ENCODE measurements at places on chromosomes 3 and 15.

DNA sequence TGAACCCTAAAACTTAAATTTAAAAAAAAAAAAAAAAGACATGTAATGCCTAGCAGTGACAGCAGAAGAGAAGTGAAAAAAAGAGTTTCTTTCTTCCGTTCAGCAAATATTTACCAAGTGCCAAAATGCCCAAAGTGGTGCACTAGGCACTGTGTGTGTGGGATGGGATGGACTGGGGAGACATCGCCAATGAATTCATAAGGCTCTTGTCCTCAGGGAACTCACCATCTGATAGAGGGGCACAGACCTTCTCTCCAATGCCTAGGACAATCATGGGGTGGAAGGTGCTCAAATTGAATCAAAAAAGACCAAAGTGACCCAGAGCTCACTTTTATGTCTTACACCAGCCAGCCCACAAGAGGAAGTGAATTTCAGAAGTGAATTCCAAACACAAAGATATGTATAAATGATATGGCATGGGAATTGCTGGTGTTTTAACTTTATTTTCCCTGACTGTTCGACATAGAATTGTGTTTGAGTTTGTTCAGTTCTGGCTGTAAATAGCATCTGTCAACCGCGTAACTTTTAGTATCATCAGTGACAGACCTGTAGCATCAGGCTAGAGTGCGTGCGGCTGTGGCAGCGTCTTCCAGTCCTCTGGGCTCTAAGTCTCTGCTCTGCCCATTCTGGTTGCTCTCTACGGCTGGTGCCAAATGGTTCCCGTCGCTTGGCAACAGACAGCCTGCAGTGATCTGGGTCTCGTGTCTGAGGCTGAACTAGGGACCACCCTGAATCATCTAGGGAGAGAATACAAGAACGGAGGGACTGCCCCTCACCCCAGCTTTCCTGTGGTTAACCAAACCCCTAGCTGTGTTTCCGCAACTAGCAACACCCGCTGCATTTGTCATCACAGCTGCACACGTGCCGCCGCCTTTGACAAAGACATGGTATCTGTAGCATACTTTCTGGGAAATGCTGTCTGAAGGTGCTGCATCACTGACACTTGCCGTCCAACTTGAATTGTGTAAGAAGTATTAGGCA lies 154.0 kb upstream of the THBS1 start:
- peak; percentile 79 for DNase-seq

DNA sequence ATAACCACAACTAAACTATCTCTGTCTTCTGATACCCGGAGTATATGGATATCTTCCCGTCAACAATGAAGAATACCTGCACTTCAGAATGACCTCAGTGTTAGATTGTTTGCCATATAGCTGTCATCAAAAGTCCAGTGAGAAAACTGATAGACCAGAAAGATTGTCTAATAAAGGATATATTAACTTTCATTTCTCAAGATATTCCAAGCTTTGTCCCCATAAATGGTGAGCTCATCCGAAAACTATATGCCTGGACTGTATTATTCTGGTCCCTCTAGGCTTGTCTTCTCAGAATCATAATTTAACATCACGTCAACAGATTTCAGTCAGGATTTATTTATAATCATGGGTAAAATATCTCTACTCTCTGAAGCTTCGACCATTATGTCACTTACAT lies 100.5 kb downstream of the ATP8B4 start:
- no peak for DNase-seq

DNA sequence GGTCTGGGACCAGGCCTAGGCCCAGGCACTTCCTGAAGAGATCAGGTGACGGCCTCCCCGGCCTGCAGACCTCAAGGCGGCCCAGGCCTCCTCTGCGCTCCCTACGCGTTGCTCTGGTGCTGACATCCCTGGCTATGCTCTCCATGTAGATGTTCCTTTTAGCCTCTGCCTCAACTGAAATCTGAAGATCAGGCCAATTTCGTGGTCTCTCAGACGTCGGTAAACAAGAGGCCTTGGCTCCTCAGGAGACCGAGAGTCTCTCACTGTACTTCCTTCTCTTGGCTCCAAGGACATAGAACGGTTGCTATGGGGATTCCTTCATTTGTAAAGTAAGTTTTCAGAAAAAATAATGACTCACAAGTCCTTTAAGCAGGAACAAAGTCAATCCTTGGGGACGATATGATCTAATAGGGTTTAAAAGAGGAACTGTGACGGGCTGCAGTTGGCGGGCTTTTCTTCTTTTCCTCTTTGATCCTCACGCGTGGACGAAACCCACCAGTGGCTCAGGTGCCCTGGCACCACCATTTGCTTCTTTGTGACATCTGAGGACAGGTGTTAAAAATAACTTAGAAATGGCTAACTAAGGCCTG lies 55.6 kb upstream of the CGNL1 start:
- no peak for DNase-seq

GRCh38 chr3:14317057-14317553 lies 85.3 kb upstream of the SLC6A6 start:
- no peak for DNase-seq

GRCh38 chr3:58719684-58720083 lies 53.1 kb upstream of the FAM3D start:
- no peak for DNase-seq

- DNase-seq = no peak
These were observed 20.6 kb downstream of the FAN1 start for GRCh38 chr15:30924353-30924752.

DNA sequence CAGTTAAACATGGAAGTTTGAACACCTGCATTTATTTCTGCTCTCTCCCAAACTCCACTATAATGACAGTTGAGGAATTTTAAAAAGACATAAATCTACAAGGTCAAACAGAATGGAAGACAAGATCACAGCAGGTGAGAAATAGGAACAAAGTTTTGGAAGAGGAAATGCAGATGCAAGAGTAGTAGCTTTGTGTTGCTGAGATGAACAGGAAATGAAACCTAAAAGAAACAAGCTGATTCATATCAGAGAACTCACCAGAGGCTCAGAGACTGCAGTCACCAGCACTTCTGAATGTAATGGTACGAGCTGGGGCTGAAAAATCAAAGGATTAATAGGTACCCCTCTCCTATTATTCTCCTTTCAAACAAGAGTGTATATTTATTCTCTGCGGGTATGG lies 459.9 kb downstream of the RAP2B start:
- no peak for DNase-seq

DNA sequence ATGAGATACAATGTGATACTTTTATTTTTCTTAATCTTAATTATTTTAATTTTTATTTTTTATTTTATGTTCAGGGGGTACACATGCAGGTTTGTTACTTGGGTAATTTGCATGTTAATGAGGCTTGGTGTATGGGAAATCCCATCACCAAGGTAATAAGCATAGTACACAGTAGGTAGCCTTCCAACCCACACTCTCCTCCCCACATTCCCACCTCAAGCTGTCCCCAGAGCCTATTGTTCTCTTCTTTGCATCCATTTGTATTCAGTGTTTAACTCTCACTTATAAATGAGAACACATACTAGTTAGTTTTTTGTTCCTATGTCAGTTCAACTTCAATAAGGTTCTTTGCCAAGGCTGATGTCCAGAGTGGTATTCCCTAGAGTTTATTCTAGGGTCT lies 1375.4 kb downstream of the NSUN3 start:
- no peak for DNase-seq

- no peak for DNase-seq
These were observed 232.2 kb downstream of the UBE2E2 start for GRCh38 chr3:23435318-23435717.

- DNase-seq = no peak
These were observed 182.4 kb downstream of the ADAMTS9 start for GRCh38 chr3:64505419-64505818.

GRCh38 chr3:187748050-187748481 lies 2.8 kb upstream of the BCL6 start:
- DNase-seq = peak; percentile 84

DNA sequence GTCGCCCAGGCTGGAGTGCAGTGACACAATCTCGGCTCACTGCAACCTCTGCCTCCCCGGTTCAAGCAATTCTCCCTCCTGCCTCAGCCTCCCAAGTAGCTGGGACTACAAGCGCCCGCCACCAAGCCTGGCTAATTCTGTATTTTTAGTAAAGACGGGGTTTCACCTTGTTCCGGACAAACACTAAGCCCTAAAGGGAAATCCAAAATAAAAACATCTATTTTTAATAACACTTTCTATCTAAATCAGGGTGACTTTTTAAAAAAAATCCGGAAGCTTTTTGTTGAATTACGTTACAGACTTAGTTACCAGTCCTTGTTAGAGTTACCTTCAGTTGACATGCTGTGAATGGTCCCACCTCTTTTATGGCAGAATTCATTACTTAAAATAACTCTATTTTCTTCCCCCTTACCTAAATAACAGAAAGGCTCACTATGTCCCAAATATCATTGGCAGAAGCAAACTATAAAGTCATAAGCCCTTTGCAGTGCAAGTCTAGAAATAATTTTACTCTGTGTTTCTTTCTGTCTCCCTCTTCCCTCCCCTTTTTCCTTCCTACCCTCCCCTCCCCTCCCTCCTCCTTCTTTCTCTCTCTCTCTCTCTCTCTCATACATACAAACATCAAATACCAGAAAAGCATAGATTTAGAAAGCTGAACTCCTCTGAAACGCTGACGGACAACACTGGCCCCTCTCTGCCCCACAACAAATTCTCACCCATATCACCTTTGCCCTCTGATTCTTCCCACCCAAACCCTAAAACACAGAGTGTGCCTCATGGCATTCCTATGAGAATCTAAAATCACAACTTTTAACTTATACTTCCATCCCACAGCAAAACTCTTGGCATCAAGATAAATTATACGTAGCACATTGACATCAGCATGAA lies 18.3 kb downstream of the THBS1 start:
- DNase-seq = no peak

GRCh38 chr3:23740517-23740965 lies 65.2 kb upstream of the UBE2E1 start:
- peak; percentile 21 for DNase-seq

DNA sequence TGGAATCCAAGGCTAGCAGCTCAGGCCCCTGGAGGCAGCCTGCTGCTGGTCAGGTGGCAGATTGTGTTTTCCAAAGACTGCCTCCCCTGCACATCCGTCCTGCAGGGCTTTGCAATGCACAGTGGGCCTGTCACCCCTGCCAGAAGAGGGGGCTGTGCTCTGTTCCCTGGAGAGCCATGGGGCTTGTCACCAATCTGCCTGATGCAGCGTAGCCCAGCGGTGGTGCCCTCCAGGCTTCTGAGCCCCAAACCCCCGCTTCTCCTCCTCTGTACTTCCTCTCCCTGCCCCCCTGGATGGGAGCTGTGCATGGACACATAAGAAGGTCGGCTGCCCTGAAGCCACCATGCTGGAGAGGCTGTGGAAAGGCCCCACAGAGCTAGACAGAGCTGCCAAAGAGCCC lies 10.0 kb upstream of the PLXNA1 start:
- DNase-seq = no peak

- DNase-seq = no peak
These were observed 12.3 kb upstream of the P2RY14 start for GRCh38 chr3:151290673-151291072.

GRCh38 chr3:47299381-47300318 lies 16.9 kb downstream of the KLHL18 start:
- no peak for DNase-seq

DNA sequence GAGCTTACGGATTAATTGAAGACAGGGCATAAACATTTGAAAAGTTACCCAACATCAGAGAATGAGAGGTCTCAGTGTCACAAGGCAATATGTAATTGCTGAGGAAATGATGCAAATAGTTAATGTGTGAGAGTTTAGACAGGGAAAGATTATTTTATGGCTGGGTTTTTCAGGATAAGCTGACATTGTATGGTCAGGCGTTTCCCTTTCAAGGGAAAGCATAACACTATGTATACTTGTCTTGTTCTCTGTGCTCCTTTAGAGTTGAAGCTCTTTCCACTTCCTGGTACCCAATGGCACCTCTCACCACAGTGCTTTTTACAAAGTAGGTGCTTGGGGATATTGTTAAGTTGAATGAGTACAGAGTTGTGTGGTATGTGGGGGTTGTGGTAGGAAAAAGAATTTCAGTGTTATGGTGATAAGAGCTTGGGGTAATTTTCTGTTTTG lies 19.9 kb downstream of the IQGAP1 start:
- DNase-seq = no peak

GRCh38 chr3:194218646-194219453 lies 82.9 kb downstream of the HES1 start:
- DNase-seq = no peak

DNA sequence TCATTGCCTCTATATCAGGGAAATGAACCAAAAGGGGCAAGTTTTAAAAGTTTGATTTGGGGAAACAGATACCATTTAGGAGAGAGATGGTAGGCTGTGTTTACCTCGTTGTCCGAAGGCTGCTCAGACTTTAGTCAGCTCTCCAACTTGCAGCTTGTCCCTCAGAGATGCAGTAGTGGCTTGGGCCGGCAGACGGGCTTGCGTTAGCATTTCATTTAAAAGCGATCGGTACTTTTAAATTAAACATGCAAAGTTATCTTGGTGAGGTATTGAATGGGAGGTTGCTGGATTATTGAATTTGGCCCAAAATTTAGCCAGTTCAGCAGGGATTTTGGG lies 26.2 kb downstream of the EEFSEC start:
- no peak for DNase-seq

DNA sequence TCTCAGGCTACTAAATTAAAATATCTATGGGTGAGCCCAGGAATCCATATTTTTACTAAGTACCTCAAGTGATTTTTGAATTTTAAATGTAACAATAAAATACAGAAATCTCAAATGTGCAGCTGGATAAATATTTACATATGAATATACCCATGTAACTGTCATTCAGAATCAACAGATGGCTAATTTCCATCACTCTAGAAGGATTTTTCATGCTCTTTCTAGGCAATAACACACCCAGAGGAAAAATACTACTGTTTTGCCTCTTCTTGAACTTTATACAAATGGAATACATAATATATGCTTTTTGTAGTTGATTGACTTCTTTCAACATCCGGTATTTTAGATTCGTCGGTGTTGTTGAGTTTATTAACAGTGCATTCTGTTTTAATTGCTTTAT lies 601.3 kb upstream of the NECTIN3 start:
- DNase-seq = no peak

DNA sequence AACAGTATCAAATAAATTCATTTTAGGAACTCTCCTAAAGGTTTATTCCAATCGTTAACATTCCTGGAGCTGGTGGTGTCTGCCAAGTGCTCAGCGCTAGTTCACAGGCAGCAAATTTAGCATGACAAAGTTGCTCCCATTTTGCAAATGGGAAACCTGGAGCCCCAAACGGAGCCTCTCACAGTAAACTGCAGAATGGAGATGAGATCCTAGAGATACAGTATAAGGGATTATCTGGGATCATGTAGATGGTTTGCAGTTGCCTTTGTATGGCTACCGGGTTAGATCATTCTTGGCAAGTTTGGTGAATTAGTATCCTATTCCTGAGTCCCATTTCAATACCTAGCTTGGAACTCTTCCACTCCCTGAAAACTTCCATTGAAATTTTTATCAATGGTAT lies 173.7 kb downstream of the CDIN1 start:
- no peak for DNase-seq
